ENCODE measurements at places on chromosomes 5 and 9. TPM values are rescaled to one million over a fixed set of nuclear protein-coding genes. Genes with fewer than 3 reads are reported as not detected.

The CARD9 gene
- total RNA-seq = 14.0 TPM

The LCN15 gene
- not detected for total RNA-seq

The CCDC171 gene
- total RNA-seq = 2.4 TPM

The SLC6A3 gene
- total RNA-seq = not detected

The NUTM2G gene
- total RNA-seq = not detected

The GCNT4 gene
- 1.4 TPM for total RNA-seq

The PDE6A gene
- total RNA-seq = 0.50 TPM

The GAPT gene
- not detected for total RNA-seq

The C9orf153 gene
- total RNA-seq = 0.52 TPM

All from PC-9 (cell line).